Effector CD8-positive, alpha-beta T cell (primary cell): ENCODE measurements at places on chromosomes 12 and 14.

- no peak for DNase-seq
Measured at GRCh38 chr14:92860049-92860840, 62.7 kb upstream of the CHGA start.

GRCh38 chr12:64998371-64999147 lies 122.5 kb downstream of the WIF1 start:
- no peak for DNase-seq

GRCh38 chr14:94056579-94057308 lies 24.3 kb downstream of the DDX24 start:
- DNase-seq: no peak

DNA sequence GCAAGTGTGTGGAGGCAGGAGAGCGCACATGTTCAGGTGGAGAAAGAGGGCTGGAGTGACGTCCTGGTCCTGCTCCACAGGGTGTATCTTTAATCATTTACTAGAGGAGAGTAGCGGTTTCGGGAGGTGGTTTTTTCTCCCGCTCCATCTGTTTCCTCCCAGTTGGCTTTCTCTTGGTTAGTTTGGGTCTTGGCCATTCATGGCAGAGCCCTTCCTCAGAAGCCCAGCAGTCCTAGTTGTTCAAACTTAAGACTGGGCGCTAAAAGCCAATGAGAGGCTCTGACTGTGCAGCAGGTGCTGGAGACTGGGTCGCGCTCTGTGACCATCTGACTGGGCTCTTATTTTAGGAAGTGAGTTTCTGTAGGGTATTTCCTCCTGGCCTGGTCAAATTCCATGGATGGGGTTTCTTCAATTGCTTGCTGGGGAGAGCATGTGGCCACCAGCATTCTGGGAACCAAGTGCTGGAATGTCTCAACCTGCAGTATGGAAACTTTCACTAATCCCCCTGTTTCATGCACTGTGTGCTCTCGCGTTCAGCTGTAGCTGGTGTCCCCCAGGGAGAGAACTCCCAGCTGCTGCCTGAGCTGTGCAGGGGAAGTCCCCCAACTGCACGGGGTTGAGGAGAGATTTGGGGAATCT lies 27.4 kb upstream of the TSPAN9 start:
- DNase-seq: no peak

- DNase-seq: no peak
Measured at GRCh38 chr12:89251342-89252271, 100.7 kb downstream of the DUSP6 start.

DNA sequence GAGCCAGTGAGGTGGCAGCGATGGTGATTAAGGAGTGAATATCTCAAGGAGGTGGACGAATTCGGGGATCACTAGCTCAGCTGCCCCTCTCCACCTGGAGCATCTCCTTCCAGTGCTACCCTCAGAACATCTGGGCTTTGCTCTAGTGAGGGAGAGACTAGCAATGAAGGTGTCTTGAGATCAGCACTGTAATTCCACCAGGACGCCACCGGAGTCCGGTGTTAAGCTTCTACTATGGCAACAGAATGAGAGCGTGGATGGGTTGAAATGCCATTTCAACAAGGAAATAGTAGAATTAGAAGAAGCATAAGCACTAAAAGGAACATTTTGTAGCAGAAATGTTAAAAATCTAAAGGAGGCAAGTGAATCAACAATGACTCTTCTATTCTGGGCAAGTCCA lies 61.1 kb downstream of the NTF3 start:
- DNase-seq: no peak

GRCh38 chr14:71566276-71566675 lies 366.0 kb upstream of the RGS6 start:
- DNase-seq: no peak

GRCh38 chr14:100292776-100293461 lies 13.3 kb downstream of the SLC25A29 start:
- DNase-seq: no peak

DNA sequence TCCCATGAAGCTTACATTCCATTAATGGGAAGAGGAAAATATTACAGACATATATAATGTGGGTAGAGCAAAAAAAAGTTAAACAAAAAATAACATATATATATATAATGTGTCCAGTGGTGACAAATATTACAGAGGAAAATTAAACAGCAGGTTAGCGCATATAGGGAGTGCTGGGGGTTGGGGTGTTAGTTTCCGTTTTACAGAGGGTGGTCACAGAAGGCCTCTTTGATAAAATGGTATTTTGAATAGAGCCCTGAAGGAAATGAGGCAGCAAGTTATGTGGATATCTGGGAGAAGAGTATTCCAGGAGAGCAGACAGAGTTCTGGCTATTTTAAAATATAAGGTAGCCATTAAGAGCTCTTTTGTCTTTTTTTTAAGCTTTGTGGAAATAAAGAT lies 73.2 kb downstream of the DCAF5 start:
- no peak for DNase-seq

DNA sequence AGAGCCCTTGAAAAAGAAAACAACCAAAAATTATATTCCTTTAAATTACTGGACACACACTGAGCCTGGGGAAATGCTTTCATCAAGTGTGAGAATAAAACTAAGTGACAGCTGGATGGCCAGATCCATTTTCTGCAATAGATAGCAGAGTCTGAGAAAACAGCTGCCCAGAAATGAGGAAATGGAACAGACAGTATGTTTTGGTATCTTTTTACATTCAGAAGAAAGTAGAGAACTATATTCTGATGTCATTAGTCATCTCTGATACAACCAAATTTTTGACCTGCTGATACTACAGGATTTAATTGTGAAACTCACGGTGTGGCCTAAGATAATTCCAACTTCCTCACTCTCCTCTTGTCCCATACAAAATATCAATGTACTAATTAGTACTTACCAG lies 78.2 kb downstream of the HMGA2 start:
- DNase-seq: no peak

DNA sequence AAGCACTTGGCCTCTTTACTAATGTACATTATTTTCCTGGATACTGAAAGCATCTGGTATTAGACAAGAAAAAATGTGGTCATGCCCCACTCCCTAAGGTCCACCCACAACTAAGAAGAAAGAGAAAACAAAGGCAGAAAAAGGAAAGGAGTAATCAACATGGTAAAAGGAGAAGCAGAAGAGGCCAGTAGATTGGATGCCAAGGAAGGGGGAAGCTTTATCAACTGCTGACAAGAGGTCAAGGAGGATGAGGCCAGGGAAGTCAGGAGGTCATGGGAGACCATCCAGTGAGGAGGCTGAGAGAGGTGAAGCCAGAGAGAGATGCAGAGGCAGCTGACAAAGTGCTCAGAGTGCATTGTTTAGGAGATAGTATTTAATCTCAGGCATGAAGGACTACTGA lies 383.5 kb downstream of the ZFP36L1 start:
- no peak for DNase-seq

GRCh38 chr12:34591966-34592365 lies 569.7 kb downstream of the ALG10 start:
- no peak for DNase-seq

DNA sequence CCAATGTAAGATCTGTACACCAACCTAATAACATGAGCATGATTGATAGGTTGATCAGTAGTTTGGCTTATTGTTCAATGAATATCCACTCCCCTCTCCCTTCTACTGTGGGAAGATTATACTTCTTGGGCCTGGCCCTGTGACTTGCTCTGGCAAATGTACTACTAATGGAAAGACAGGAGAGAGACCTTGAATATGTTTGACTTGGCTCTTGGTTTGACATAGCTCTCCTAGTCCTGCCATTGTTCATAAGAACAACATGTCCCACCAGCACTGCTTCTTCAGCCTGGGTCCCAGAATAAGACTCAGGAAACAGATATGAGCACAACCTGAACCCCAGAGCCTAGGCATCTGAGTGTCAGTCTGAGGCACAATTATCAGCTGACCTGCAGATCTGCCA lies 112.8 kb upstream of the RESF1 start:
- DNase-seq: no peak

DNA sequence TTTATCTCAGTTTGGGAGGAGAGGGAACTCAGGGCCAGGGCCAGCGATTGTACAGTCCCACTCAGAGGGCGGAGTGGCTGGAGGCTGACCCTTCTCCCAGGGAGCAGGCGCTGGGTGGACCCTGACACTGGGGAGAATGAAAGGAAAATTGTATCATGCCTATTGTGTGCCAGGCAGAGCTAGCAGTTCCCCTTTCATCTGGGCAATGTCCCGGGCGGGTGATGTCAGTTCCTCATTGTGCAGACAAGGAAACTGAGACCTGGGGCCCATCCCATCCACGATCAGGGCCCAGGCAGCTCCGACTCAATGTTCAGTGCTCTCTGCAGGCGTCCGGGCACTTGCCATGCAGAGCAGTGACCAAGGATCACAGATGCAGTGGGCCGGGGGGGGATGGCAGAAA lies 101.9 kb upstream of the RTL1 start:
- DNase-seq: no peak
